Karpas-422 (cell line): ENCODE measurements at places on chromosomes 6 and 20.

DNA sequence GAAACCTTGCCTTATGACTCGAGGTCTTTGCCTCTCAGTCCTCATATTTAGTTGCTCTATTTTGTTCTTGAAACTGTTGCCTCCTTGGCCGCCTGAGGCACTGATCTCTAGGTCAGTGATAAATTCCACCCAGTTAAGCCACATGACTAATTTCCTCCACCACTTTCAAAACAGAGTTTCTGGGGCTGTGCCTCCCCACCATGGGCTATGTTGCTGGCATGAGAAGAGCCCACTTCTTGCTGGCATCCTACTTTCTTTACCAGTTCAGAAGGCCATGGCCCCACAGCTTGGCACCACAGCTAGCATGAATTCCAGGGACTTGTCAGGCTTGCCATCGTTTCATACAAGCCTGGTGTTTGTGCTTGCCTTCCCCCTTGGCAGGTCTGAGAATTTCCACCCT lies 361.4 kb upstream of the JAG1 start:
- DNase-seq, result no peak

GRCh38 chr20:35145141-35145564 lies 2.0 kb downstream of the EDEM2 start:
- peak; percentile 79 for DNase-seq

GRCh38 chr20:32209850-32210605 lies 2.3 kb downstream of the POFUT1 start:
- no peak for DNase-seq

GRCh38 chr20:63536997-63537524 lies at the start of gene PTK6:
PTK6 (minus strand) TSS chr20:63537376; CDS start chr20:63537314, 62 bp downstream.
- peak; percentile 83 for DNase-seq

DNA sequence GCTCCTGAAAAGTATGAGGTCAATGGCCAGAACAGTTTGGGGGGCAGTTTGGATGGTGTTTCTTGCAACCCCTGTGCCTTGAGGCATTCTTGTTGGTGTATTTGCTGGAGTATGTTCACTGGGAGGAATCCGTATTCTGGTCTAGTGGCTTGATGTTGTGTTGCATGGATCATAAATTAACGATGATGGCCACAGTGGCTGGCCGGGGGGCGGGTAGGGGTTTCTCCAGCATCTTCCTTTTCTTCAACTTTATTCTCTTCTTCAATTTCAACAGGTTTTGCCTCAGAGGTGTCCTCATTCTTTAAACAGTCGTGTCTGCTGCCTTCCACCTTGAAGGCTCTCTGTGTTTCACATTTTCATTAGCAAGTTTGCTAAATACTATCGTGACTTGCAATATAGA lies 43.0 kb upstream of the THBS2 start:
- no peak for DNase-seq

- no peak for DNase-seq
Observed at GRCh38 chr6:158044525-158044888, 62.8 kb downstream of the SYNJ2 start.

DNA sequence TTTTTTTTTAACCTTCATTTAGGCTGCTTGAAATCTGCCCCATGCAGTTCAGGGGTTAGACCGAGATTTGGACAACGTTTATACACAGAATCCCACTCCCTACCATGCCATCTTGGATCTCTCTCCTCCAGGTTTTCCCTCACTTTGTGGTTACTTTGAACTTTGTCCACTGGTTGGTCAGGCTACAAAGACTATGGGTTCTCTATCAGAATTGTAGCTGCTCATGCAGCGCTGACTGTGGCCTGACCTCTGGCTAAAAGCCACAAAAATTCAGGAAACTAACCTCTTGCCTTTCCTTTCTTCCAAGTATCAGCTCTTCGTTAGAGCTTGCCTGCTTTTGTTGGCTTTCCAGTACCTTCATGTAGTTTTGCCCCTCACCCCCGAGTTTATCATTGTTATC lies 44.9 kb upstream of the KCNG1 start:
- DNase-seq, result no peak

DNA sequence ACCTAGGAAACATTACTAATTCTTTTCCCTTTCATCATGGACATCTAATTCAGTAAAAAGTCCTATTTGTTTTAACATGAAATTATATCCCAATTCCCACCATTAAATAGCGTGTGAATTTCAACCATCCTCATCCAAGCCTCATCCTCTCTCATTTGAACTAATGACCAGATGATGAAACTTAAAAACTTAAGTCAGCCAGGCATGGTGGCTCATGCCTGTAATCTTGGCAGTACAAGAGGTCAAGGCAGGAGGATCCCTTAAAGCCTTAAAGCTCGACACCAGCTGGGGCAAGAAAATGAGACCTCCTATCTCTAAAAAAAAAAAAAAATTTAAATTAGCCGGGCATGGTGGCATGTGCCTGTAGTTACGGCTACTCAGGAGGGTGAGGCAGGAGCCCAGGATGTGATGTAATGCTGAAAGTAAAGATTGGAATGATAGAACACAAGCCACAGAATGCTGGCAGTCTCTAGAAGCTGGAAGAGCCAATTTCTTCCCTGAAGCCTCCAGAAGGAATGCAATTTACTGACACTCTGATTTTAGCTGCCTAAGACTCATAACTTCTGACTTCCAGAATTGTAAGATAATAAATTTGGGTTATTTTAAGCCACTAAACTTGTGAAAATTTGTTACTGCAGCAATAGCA lies 27.1 kb upstream of the HAO1 start:
- DNase-seq, result no peak

DNA sequence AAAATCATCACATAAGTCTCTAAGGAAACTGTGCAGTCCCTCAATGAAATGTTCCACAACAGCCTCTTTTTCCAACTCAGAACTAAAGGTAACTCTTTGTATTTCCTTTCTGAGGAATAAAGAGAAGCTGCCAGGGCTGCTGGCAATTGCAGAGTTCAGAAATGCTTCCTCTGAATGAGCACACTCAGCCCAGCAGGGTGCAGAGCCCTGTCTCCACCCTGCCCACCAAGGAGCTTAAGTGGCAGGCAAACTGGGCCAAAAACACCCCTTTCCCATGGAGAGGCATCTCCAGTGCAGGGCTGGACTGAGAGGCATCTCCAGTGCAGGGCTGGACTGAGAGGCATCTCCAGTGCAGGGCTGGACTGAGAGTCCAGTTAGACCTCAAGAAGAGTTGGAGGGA lies 255.4 kb downstream of the GMPR start:
- no peak for DNase-seq

DNA sequence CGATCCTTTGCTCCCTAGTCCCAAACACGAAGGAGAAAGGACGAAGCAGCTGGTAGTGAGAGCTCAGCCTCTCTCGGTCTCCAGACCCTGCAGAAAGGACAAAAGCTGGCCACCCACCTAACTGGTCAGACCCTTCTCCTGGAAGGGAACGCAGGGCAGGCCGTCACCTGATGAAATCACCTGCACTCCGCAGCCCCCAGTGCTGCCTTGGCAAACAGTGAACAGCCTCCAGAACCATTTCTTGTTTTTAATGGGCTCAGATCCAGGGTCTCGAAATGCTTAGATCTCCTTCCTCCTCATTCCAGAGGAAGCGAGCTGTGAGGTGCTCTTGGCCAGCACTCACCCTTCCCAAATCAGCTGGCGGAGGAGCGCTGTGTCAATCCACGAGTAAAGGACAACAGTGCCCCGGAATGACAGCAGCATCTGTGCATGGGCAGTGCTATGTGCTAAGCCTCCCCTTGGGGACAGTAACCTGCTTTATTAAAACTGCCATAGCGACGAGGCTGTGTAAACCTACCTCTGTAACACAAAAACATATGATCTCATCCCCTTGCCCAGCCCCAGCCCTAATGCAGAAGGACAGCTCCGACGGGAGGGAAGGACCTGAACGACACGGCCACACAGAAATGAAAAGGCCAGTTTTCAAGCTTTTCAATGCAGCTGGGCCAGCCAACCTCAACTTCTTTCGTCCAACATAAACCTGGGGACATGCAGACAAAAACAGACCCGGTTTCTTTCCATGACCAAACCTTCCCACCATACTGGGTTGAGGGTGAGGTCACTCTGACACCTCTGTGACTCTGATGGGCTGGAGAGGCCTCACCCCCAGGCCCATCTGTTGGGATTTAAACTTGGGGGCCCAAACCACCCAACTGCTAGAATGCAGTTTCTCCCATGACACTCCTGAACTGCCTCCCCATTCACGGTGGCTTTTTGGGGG lies 43.3 kb downstream of the SULF2 start:
- no peak for DNase-seq
